ENCODE measurements at places on chromosomes 5 and 9.

- DNase-seq, result no peak
Observed at GRCh38 chr5:89268460-89268859, 385.5 kb upstream of the MEF2C start.

DNA sequence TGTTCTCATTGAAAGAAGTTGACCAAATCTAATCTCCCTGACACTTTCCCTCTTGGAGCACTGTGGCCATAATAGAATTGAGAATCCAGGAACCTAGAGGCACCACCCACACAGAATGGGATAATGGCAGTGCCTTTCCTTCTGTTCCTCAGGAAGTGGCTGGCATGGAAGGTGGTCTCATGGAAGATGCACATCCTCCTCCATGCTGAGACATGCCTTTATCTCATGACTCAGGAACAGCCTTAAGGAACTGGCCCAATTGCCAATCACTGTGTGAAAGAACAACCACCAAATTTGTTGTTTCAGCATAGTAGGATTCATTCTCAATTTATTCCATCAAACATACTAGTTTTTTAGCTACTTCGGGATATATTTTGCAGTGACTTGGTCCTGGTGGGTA lies 137.5 kb upstream of the RASGRF2 start:
- no peak for DNase-seq

DNA sequence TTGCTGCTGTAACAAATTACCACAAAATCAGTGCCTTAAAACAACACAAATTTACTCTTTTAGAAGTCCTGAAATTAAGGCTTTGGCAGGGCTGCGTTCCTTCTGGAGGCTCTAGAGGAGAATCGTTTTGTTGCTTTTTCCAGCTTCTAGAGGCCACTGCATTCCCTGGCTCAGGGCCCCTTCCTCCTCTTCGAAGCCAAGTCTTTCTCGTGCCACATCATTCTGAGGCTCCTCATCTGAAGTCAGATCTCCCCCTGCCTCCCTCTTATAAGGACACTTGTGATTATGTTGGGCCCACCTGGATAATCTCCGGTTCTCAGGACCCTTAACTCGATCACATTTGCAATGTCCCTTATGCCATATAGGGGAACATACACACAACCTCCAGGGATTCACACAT lies 48.0 kb downstream of the SLC22A5 start:
- DNase-seq, result no peak

- no peak for DNase-seq
Observed at GRCh38 chr5:135026645-135027265, 7.3 kb downstream of the PITX1 start.

- DNase-seq, result no peak
Observed at GRCh38 chr5:37723162-37723961, 116.5 kb downstream of the GDNF start.

DNA sequence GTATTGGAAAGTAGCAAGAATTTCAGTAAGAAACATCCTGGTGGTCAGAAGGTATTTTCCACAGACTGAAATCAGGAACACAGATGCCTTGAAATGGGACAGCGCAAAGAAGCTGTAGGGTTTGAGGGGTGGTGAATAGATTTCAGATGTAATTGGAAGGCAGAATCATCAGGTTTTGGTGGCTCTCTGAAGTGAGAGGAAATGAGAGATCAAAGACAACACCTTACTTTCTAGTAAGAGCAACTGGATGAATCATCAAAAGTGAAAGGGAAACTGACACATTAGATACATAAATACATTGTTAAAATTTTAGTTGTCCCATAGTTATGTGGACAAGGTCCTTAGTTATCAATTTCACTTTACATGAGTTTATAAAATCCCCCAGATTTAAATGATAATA lies 188.2 kb upstream of the SLC27A6 start:
- no peak for DNase-seq

GRCh38 chr5:81835814-81836367 lies 85.0 kb upstream of the SSBP2 start:
- no peak for DNase-seq

DNA sequence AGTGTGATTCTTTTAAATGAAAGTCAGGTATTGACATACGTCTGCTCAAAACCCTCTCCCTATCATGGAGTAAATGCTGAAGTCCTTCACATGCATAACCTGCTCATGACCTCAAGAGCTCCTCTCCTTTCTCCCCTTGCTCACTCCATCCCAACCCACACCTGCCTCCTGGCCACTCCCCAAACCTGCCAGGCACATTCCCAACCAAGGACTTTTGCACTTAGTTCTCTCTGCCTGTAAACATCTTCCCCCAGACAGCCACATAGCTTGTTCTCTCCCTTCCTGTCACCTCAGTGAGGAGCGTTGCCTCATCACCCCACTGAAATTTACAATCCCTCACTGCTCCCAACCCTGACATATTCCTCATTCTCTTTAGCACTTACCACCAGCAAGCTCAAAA lies 8.7 kb downstream of the SETD9 start:
- DNase-seq, result no peak

- no peak for DNase-seq
Observed at GRCh38 chr9:125255781-125256391, 5.7 kb upstream of the GAPVD1 start.

DNA sequence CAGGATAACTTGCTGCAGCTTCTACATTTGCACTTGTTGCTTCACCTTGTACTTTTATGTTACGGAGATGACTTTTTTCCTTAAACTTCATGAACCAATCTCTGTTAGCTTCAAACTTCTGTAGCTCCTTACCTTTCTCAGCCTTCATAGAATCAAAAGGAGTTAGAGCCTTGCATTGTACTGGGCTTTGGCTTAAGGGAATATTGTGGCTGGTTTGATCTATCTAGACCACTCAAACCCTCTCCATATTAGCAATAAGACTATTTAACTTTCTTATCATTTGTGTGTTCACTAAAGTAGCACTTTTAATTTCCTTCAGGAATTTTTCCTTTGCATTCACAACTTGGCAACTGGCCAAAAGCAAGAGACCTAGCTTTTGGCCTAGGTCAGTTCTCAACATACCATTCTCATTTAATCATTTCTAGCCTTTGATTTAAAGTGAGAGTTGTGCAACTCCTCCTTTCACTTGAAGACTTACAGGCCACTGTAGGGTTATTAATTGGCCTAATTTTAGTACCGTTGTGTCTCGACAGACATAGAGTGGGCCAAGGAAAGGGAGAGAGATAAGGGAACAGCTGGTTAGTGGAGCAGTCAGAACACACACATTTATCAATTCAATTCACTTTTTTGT lies 63.7 kb downstream of the SHOC1 start:
- no peak for DNase-seq

DNA sequence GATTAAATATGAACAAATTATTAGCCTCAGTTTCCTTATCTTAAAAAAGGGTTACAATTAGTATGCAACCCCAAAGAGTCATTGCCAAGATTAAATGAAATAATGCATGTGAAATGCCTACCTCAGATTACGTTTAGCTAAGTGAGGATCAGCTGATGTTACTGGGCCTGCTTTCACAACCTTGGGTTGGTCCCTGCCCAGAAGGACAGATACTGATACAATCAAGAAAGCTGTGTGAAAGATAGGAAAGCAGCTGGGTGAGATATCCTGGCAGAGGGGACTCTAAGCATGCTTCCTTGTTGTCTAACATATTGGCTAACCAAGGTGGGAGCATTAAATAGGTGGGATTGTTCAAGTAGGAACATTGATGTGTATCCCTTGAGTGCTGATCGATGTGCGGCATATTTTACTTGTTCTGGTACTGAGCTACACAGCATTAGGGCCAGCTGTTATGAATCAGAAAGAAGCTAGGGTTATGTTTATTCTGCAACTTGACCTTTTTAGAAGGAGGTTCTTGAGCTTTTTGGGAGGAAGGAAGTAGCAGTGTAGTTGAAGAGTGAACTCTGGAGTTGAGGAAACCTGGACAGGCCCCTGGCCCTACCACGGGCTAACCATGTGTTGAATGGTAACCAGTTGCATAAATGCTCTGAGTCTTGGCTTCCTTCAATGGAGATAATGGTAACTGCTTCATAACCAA lies 28.9 kb downstream of the SNX24 start:
- DNase-seq, result no peak

GRCh38 chr9:111925017-111925770 lies 28.6 kb downstream of the UGCG start:
- no peak for DNase-seq

DNA sequence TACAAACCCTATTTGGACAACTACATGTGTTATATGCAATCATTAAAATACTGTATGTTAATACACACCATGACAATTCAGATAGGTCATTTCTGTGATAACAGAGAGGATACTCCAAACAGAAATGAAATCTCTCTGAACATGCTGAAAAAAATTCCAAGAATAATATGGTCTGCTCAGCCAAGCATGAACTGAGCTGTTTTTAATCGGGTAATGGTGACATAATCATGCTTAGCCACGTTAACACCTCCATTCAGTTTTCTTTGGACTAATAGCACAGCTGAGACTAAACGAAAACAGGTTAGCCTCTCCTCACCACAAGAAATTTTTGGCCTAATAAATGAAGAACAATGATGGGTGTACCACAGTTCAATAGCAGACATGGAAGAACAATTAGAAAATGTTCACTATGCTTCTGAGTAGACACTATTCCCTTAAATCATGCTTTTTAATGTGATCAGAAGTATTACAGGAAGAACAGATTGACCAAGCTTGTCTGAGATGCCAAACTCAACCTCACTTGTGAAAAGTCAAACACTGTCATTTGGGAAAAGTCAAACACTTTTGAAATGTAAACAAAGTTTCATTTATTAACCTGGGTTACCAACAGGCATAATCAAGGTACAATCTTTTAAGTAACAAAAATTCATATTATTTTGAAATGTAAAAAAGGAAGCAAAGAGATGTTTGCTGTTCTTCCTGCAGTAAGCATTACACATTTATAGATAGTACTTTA lies 19.4 kb downstream of the RAB14 start:
- DNase-seq, result no peak

DNA sequence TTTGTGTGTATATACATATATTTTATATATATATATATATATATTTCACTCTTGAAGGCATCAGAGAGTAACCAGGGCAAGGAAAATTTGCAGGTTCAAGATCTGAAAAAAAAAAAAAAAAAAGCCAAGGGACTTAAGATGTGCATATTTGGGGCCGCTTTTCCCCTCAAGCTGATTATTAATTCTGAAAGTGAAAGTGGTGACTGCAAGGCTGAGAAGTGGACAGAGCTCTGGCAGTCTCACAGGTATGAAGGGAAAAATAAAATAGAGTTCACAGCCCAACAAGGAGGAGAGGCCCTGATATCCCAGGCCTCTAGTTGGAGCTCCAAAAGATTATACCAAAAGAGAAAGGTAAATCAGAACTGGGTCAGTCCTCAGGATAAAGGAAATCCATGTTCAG lies 234.4 kb upstream of the GAS1 start:
- no peak for DNase-seq

DNA sequence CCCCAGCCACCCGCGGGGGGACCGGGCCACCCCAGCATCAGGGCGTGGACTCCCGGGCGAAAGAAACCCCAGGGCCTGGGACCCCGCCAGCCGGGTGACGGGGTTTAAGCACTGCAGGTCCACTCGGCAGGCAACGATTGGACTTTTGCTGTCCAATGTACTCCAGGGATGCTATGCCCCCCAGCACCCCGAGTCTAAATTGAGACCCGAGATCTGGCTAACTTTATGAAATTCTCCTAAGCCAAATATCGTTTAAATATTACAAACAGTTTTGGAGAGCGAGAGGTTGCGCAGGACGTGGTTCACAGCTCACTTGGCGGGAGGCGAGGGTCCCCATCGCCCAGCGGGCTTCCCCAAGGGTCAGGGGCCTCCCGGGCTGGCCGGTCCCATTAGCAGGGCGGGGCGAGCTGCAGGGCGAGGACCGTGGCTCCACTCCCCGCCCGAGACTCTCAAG lies 384 bp upstream of the MRPS2 start:
- no peak for DNase-seq

DNA sequence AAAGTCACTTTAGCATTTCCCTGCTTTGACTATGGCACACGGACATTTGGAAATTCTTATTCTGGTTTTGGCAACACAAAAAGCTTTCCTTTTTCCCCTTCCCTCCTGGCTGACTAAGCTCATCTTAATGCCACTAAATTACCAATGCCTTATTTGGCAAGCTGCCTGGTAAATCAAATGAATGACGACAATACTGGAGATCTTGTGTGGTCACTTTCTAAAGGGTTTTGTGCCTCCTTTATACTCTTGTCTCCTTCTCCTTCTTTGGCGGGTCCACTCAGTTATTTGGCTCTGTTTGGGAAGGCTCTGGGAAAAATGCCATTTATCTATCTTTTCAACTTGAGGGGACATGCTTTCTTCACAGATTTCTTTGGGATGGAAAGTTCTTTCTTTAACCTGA lies 34.9 kb downstream of the SH3GL2 start:
- DNase-seq, result no peak

DNA sequence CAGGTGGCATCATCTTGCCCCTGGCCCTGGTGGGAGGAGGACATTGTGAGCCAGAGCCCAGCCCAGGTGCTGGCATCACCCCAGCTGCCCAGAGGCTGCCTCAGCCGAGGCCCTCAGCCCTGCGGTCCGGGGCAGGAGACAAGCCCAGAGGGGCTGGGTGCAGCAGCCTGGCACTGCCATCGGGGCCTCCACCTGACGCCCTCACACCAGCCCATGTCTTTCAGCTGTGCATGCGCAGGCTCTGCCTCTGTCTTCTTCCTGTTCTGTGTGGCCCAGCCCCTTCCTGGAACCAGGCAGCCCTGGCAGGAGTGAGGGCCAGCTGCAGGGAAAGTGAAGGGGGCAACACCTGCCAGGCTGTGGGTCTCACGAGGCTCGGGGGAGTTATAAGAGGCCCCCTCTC lies 4.8 kb upstream of the CEL start:
- no peak for DNase-seq

DNA sequence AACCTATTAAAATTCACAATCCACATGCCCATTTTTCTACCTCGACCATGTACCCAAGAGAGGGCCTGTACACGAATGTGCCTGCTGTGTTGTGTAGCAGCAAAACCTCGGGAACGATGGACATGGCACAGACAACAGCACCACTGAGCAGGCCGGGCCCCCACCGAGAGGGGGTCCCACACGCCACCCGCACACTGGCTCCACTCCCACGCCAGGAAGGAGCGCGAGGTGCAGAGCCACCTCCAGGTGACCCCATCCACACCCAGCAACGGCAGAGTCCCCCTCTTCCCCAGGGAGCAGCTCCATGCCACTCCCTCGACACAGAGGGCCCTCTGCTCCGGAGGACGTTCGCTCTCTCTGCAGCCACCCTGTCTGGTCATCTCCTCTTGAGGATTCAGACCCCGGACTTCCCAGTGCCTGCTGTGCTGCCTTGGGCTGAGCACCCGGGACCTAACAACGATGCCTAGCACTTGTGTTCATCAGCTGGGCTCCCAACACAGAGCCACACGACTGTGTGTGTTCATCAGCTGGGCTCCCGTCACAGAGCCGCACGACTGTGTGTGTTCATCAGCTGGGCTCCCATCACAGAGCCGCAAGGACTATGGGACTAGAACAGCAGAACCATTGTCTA lies 25.3 kb upstream of the ADAMTS2 start:
- no peak for DNase-seq

DNA sequence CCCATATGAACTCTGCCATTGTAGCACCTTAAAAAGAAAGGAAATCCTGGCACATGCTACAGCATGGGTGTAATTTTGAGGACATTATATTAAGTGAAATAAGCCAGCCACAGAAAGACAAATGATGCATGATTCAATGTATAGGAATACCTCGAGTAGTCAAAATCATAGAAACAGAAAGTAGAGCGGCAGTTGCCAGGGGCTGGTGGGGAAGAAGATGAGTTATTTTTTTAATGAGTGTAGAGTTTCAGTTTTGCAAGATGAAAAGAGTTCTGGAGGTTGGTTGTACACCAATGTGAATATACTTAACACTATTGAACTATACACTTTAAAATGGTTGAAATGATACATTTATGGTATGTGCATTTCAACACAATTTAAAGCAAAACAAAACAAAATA lies 133.0 kb downstream of the ZDHHC21 start:
- no peak for DNase-seq

Data from T-helper 2 cell (primary cell).